Placental pericyte (primary cell): ENCODE measurements at places on chromosomes 11 and 22. TPM values are rescaled to one million over a fixed set of nuclear protein-coding genes. Genes with fewer than 3 reads are reported as not detected.

PKDREJ gene
- not detected in 2 replicates for total RNA-seq

PARVG gene
- not detected in 2 replicates for total RNA-seq

PLEKHB1 gene
- not detected in 2 replicates for total RNA-seq

AMOTL1 gene
- total RNA-seq: 41.8 and 71.9 TPM in 2 replicates

OR8D4 gene
- total RNA-seq: not detected in 2 replicates

BIRC3 gene
- total RNA-seq: 2.4 and 4.4 TPM in 2 replicates

CASP1 gene
- 25.3 and 32.0 TPM in 2 replicates for total RNA-seq

RBFOX2 gene
- total RNA-seq: 107 and 205 TPM in 2 replicates

C11orf87 gene
- not detected in 2 replicates for total RNA-seq

SLC35E4 gene
- 7.2 and 18.6 TPM in 2 replicates for total RNA-seq

MMP11 gene
- 32.8 and 35.7 TPM in 2 replicates for total RNA-seq

TH gene
- total RNA-seq: not detected in 2 replicates

APLNR gene
- total RNA-seq: not detected in 2 replicates

SEPTIN3 gene
- 0.14 TPM in 1 of 2 replicates, not detected in the other for total RNA-seq

GDPD5 gene
- total RNA-seq: 1.6 and 4.6 TPM in 2 replicates

DLG2 gene
- 0.44 and 1.1 TPM in 2 replicates for total RNA-seq
